Heart left ventricle (tissue), 16 donors: ENCODE measurements at places on chromosomes 16 and 17. TPM values are rescaled to one million over a fixed set of nuclear protein-coding genes. Genes with fewer than 3 reads are reported as not detected.
A peak's percentile ranks its signal among the peaks of the same experiment; 100 is the strongest.

Gene RNF213
- total RNA-seq, result 68.5 TPM

GRCh38 chr16:15415511-15415985, 18.8 kb upstream of the BMERB1 start:
- DNase-seq, result no peak

Gene MED31
- total RNA-seq, result 12.7 TPM

GRCh38 chr16:1984347-1985225, 593 bp downstream of the GFER start:
- DNase-seq, result no peak

GRCh38 chr16:86087011-86087895, 188.3 kb downstream of the IRF8 start:
- DNase-seq, result no peak

DNA sequence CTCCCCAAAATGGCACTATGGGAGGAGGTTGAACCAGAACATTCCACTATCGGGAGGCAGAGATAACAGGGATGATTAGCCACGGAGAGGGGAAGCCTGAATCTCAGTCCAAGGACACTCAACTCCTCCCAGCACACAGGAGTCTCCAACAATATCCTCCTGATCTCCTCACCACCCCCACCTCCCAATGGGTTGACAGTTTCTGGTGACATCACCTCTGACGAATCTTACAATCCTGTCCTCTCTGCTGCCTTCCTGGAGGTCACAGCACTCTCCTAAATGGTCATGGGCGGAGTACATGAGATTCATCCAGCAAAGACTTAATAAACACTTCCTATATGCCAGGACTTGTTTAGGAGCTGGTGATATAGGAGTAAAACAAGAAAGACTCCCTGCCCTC, 80.9 kb downstream of the SLC6A2 start:
- DNase-seq, result no peak

GRCh38 chr17:31529841-31530251, 138.4 kb downstream of the RAB11FIP4 start:
- no peak for DNase-seq

Gene KRTAP2-2
- not detected for total RNA-seq

Gene TRIM65
- 7.0 TPM for total RNA-seq

DNA sequence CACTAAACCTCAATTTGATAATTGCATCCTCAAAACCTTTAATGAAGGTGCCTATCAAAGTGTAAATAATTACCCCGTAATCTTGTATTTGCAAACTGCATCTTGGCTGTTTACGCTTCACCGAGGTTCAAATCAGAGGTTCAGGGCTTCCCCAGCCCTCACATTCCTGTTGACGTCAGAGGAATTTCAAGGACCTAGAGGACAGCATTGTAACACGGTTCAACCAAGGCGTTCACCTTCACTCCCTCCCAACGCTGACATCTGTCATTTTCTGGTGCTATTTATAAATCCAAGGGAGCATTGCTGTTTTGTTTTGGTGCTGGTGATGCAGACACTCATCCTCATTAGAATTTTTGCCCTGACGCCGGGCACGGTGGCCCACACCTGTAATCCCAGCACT, 691.6 kb upstream of the RBFOX1 start:
- no peak for DNase-seq

- DNase-seq, result no peak
Observed at GRCh38 chr16:26161461-26162180, 469.9 kb downstream of the HS3ST4 start.

Gene PGAP6
- total RNA-seq, result 48.0 TPM

Gene KRTAP9-1
- total RNA-seq, result not detected

Gene CORO6
- total RNA-seq, result 95.5 TPM

GRCh38 chr17:77881545-77881944, 77.0 kb upstream of the TNRC6C start:
- peak; percentile 94 for DNase-seq

DNA sequence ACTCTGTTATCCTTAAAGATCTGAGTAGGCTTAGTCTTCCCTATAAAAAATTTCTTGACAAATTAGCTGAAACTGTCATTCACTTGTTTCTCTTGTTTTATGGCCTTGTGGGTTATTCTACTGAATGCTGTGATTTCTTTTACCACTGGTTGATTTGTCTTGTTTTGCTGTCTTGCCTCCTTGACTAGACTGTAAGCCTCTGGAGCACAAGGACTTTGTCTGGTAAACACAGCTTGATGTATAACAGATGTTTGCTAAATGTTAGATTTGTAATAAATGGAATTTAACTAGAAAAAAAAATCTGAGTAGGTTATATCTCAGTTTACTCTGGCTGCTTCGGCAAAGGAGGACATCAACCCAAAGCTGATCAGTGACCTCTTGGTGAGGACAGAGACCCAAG, 21.6 kb downstream of the VAC14 start:
- no peak for DNase-seq

GRCh38 chr16:918068-918467, 52.7 kb downstream of the LMF1 start:
- peak; percentile 6 for DNase-seq

GRCh38 chr16:35176449-35176848, 1717.0 kb downstream of the TP53TG3F start:
- peak; percentile 27 for DNase-seq

- DNase-seq, result no peak
Observed at GRCh38 chr17:71402661-71403141, 718.1 kb upstream of the SOX9 start.
